ENCODE measurements at places on chromosomes 7 and 10.
A peak's percentile ranks its signal among the peaks of the same experiment; 100 is the strongest.

DNA sequence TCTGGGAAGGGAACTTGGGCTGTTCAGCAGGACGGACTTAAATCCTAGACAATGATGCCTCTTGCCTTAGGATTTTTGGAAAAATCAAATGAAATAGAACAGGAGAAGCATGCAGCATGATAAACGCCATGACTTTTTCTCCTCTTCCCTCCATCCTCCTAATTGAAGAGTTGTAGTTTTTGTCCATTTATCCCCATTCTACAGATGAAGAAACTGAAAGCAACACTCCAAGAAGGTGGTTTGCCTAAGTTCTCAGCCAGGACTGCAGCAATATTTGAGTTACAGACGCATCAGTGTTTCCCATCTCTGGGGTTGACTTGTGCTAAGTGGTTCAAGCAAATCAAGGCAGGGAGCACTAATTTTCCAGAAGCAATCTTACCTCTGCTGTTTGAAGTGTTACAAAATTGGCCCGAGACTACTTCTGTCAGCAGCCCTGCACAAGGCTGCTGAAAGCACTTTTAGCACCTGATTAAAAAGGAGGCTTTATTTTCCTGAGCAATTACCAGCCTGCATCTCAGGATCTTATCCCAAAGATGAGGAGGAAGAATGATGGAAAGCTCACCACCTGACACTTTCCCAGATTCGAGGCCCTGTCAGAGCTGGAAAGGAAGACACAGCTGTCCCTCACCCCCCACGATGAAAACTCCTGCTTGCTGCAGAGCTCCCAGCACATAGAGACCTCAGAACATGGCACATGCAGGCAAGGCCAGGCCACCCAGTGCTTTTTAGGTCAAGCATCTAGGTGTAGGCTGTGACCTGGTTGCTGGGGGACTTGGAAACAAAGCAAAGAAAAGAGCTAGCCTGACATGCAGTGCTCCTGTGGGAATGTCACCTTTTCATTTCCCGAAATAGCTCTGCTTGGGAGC lies 19.7 kb upstream of the C10orf71 start:
- DNase-seq, result no peak

DNA sequence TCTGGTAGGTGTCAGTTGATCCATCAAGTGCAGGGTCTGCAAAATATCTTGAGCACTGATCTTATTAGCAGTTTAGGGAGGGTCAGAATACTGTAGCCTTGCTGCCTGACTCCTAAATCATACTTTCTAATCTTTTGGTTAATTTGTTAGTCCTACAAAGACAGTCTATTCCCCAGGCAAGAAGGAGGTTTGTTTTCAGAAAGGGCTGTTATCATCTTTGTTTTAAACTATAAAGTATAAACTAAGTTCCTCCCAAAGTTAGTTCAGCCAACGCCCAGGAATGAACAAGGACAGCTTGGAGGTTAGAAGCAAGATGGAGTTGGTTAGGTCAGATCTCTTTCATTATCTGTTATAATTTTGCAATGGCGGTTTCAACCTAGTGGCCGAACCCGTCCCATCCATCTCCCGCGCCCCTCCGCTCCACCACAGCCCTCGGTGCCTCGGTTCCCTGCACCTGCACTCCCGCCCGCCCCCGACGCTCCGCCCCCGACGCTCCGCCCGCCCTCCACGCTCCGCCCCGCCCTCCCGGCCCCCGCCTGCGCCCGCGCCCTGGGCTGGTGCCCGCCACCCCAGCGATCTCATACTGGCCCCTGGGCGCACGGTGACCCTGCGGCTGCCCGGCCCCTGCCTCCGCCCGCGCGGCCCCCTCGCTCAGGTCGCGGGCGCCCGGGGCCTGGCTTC lies at the start of gene ADCK2:
TSS of gene ADCK2 (plus strand) at position 564 of the 681 bp plus-strand sequence. CDS start 386 bp downstream, outside the sequence.
- DNase-seq, result peak; percentile 67

DNA sequence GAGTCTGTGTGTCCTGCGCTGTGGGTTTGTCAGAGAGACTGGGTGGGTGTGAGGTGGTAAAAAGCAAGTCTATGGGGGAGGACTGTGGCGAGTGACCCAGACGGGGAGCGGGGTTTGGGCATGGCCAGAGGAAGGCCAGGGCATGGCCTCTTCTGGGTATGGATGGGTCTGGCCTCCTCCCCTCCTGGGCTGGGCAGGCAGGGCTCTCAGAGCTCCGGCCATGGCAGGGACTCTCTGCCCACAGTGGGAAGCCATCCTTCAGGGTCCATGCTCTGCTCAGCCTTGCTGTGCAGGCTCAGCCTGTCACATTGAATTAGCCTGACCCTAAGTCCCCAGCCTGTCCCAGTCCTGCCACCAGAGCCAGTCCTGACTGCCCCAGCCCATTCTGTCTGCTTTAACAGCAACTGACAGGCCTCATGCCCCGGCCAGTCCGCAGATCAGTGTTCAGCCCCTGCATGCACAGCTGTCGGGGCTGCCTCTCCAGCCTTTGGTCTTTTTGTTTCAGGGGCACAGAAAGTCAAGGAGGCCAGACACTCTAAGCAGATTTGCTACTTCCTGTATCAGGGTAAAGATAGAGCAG lies 7.9 kb downstream of the ANTXRL start:
- DNase-seq, result peak; percentile 8

DNA sequence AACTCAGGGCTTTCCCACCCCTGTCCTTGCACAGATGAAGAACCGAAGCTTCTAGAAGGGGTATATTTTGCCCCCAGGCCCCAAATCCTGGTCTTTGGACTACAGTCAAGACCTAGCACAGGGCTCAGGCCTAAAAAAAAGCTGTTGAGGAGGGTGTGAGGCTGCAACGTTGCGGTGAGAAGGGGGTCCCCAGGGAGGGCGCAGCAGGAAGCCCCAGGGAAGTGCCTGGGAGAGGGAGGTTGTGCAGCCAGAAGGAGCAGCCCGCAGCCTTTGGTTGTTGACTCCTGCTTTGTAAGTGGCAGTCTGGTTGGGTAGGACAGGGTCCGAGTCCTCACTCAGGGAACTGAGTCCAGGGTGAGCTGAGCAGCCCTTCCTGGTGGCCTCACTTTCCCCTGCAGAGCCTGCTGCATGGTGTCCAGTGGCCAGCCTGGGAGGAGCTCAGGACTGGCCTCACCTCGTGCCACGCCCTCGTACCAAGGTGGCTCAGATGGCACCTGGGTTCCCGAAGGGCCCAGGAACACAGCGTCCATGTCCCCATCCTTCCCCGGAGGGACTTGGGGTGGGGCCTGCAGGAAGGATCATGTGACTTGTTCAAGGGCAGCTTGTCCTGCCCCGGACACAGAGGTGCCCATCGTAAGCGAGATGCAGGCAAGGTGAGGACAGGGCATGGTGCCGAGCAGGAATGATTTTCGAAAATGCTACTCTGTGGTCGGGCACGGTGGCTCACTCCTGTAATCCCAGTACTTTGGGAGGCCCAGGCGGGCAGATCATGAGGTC lies 166.4 kb upstream of the TNRC18 start:
- DNase-seq, result no peak

DNA sequence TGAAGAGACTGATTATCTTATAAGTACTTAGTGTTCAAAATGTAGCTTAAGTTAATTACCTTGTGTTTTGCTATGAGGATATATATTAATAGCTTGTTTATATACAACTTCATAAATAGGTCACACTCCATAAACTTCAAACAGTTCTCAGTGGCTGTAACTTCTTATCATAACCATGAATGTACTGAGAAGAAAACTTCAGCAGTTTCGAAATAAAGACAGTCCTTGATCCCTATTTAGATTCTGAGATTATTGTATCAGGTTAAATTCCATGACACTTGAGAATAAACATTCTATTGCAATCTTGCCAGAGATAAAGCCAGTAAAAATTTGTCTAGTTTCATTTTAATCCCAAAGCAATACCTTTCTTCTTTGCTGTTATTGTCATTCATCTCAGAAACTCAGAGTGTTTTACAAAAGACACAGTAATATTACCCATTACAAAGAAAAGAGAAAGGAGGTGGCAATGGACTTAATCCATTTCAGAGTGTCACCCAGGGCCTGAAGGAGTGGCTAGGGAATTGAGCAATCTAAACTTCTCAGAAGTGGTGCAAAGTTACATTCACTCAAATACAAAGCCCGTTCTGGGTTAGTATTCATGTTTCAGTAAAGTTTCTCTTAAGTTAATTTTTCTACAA lies 403.6 kb downstream of the SEMA3D start:
- no peak for DNase-seq

DNA sequence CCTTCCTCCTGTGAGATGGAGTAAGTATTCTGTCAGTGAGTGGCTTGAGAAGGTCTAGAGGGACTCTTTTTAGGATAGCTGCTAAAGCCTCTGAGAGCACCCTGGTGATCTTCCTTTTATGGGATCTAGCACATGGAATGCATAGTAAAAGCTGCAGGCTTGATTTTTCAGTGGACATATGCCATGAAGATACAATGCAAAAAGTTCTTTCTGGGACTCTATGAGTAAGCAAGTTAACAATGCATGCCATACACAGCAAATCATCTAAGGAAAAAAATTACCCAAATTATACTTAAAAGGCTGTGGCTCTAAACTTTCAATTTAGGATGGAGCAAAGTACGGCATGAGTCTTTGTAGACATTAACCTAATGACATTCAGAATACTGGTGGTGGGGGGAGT lies 154.5 kb downstream of the SGMS1 start:
- DNase-seq, result no peak

DNA sequence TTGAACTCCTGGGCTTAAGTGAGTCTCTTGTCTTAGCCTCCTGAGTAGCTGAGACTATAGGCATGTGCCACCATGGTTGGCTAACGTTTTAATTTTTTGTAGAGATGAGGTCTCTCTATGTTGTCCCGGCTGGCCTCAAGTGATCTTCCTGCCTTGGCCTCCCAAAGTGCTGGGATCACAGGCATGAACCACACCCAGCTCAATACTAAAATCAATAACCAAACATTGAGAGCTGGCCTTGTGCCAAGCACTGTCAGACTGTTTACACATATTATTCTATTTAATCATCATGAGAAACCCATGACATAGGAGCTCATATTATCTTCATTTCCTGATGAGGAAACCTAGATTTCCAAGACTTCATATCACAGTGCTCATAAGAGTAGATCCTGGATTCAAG lies 251.2 kb downstream of the BAMBI start:
- no peak for DNase-seq

DNA sequence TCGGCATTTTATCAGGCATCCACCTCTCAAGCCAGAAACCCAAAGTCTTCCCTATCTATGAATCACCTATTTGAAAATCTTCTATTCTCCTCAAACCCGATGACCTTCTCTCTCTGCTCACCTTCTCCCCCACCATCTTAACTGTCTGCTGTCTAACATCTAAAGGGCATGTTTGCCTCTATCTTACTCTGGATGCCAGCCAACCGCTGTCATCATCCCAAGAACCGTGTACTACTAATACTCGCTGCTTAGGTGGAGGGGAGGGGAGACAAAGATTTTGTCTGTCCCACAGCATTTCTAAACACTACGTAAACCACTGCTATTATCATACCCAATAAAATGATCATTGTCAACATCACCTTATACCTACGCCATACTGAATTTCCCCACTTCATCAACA lies 29.5 kb downstream of the PAXIP1 start:
- no peak for DNase-seq

- no peak for DNase-seq
Observed at GRCh38 chr10:132593389-132593788, 55.8 kb downstream of the INPP5A start.

DNA sequence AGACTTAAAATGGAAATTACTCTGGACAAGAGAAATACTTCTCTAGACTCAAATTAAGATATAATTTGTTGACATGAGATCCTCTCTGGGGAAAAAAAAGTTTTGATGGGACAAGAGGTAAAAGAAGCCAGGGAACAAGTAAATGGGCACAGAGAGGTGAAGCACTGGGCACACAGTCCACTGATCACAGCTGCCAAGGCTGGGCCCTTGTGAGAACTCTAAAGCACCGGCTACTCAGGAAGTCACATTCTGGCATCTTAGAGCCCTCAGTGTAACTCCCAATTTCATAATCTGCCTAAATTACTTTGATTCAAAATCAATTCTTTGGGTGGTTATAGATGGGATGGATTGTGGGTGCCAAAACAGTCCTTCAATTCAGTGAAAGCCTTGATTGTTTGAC lies 123.2 kb upstream of the CACNA2D1 start:
- DNase-seq, result no peak

- DNase-seq, result no peak
Observed at GRCh38 chr10:7302930-7303557, 107.8 kb downstream of the SFMBT2 start.

- DNase-seq, result no peak
Observed at GRCh38 chr10:68721673-68722335, 765 bp downstream of the CCAR1 start.

- no peak for DNase-seq
Observed at GRCh38 chr7:76037310-76037709, 10.5 kb downstream of the STYXL1 start.

- DNase-seq, result no peak
Observed at GRCh38 chr10:112761256-112761655, 188.8 kb upstream of the TCF7L2 start.

- DNase-seq, result no peak
Observed at GRCh38 chr10:18400906-18401245, 250.5 kb downstream of the NSUN6 start.

- DNase-seq, result no peak
Observed at GRCh38 chr7:74141705-74142104, 32.5 kb upstream of the EIF4H start.

- no peak for DNase-seq
Observed at GRCh38 chr7:98618786-98619185, 1.7 kb downstream of the NPTX2 start.

DNA sequence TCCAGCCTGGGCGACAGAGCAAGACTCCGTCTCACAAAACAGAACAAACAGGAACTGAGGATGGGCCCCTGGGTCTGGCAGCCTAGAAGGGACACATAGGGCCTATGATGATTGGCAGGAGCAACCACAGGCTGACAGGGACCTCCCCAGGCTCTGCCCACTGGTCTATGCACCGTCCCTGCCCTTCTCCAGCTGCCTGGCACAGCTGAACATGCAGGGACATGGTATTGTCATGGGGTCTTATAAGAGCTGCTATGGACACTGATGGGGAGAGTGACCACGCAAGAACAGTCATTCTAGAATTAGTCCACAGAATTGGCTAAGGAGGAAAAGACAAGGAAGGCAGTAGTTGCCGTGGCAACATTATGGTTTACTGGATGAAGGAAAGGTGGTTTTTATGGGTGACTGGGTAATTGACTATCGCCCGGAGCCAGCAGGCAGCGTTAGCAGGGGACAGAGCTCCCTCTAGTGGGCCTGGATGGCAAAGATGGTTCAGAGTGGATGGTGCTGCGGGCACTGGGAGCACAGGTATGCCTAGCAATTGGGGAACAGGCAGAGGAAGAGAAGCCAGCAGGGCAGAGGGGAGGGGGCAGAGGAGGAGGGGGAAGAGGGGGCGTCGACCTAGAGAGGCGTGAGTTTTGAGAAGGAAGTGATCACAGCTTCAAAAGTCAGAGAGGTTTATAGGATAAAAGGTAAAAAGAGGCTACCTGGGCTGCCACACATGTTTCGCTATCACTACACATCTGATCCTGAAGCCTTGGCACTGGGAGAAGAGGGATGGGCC lies 7.8 kb upstream of the TRIM56 start:
- peak; percentile 74 for DNase-seq

GRCh38 chr7:54345746-54346145 lies 196.4 kb upstream of the VSTM2A start:
- DNase-seq, result no peak

All from left hindlimb (tissue), 1 donor.